ENCODE measurements at places on chromosomes 1 and 21. TPM values are rescaled to one million over a fixed set of nuclear protein-coding genes. Genes with fewer than 3 reads are reported as not detected.

DNA sequence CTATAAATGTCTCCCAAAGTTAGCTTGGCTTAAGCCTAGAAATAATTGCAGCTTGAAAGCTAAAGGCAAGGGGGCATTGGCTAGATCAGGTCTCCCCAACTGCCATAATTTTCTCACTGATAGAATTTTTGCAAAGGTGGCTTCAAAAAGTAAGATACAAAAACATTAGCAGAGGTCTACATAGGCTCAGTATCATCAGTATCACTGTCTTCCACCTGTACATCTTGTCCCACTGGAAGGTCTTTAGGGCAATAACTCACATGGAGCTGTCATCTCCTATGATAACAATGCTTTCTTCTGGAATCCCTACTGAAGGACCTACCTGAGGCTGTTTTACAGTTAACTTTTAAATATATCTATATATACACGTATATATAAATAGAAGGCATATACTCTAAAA lies 14.9 kb downstream of the OSBPL9 start:
- no peak for DNase-seq

GRCh38 chr1:56639211-56639610 lies 5.9 kb upstream of the PRKAA2 start:
- DNase-seq, result no peak

GRCh38 chr1:165403835-165404482 lies 41.0 kb downstream of the RXRG start:
- DNase-seq, result peak; percentile 63

LCE2B gene
- not detected for total RNA-seq

GRCh38 chr1:157983787-157984186 lies 9.7 kb upstream of the KIRREL1 start:
- DNase-seq, result no peak

TLCD4 gene
- 1.3 TPM for total RNA-seq

DNA sequence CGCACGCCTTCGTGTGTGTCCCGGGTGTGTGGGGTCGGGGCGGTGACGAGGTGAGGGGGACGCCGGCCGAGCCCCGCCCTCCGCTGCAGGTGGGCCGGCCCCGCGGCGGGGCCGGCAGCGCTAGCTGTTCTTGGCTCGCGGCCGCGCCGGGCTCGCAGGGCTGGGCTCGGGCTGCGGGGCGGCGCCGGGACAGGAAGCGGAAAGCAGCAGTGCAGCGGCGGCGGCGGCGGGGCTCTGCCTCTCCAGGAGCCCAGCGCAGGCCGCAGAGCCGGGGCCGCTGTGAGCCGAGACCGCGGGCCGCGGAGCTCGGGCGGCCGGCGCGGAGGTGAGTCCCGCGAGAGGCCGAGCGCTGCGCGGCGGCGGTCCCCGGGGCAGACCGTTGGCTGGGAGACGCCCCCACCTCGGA lies at the start of gene VANGL1:
TSS of gene VANGL1 (plus strand) at position 209 of the 406 bp plus-strand sequence. CDS start 9,444 bp downstream, outside the sequence.
- DNase-seq, result peak; percentile 77

GRCh38 chr1:230399321-230400006 lies 26.7 kb downstream of the PGBD5 start:
- no peak for DNase-seq

GRCh38 chr1:147834181-147834580 lies 68.4 kb upstream of the GJA8 start:
- DNase-seq, result no peak

GRCh38 chr1:16021681-16022080 lies at the start of gene CLCNKA:
CLCNKA (plus strand) TSS chr1:16022036; CDS start chr1:16022620, 584 bp downstream.
- DNase-seq, result no peak

- no peak for DNase-seq
Measured at GRCh38 chr21:32004291-32004690, 131.5 kb downstream of the HUNK start.

DNA sequence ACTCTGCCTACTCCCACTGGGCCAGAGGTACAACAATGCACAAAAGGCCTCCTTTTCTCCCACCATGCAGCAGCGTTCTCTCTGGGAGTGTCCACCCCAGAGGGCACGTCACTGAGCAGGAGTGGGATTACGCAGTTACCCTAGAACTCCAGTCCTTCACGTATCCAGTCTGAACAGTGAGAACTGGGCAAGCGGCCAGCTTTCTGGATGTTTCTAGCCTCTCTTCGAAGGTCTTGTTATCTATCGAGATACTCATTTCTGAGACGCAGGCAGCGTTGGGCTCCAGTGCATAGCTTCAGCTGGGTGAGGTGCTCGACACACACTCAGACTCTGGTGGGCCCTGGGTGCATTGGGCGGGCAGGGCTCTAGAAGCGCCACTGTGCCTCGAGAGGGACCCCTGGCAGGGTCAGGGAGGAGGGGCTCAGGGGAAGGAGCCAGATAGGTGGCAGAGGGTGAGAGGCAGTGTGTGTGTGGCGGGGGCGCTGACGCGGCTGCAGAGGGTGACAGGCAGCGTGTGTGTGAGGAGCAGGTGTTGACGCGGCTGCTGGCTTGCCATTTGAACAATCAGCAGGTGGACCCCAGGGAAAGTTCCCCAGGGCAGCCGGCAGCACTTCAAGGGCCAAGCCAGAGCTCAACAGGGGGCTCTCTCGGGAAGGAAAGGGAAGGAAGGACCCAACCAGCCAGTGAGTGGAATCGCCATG lies 27.9 kb downstream of the PRDM15 start:
- no peak for DNase-seq

KCNE2 gene
- total RNA-seq, result 0.71 TPM

GRCh38 chr21:24290151-24290833 lies 1317.0 kb downstream of the MRPL39 start:
- DNase-seq, result no peak

DNA sequence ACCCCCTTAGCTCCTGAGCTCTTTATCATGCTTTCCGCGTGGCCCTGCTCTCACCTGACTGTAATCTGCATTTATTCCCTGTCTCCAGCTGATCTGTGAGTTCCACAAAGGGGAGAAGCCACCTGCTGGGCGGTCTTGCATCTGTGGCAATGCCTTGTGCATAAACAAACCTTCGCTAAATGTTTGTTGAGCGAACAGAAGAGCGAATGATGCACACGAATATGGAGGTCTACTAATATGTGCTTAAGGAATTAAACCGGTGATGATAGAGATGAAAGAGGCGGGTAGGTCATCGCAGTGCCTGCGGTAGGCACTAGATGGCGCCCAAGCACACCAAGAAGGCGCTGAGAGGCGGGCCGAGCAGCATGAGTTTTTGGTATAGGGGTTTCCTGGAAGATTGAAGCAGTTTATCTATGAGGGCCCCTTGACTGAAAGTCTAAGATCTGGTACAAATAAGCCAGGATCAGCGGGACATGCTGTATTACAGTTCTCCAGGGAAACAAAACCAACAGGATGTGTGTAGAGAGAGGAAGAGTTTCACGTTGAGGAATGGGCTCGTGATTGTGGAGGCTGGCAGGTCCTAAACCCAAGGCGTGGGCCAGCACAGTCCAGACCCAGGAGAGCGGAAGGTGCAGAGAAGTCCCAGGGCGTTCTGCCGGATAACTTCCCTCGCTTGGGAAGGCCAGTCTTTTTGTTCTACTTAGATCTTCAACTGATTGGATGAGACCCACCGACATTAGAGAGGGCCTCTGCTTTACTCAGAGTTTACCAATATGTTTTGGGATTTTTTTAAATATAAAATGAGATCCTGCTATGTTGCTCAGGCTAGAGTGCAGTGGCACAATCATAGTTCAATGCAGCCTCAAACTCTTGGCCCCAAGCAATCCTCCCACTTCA lies 34.7 kb downstream of the TOMM20 start:
- DNase-seq, result peak; percentile 92

DNA sequence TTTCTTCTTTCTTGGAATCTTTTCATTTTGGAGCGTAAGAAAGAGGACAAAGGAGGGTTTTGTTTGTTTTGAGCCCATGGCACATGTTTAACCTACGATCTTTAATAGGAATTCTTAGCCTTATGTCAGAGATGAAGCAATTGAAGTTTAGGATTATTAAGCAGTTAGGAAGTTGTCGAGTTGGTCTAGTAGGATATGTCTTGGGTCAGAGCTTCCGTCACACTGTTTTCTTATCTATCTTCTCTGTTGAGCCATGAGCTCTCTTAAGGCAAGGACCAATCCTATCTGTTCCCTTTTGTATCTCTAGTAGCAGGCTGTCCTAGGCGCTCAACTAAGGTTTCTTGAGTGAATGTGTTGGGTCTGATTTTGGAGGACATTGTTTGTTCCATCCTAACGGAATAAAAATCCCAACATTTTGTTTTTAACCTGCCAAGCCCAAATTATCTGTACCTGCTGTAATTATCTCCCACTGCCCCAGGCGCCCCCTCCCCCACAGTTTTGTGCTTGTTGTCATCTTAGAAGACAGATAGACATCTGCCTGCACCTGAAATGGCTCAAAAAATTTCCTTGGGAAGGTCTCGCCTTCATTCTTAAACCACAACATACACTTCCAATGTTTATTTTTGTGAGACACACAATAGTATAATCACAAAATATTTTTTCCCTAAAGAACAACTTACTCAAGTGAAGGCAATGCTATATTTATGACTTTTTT lies 95.3 kb upstream of the GADD45A start:
- DNase-seq, result no peak

LRRC7 gene
- not detected for total RNA-seq

- no peak for DNase-seq
Measured at GRCh38 chr1:219533280-219533679, 79.6 kb downstream of the ZC3H11B start.

- DNase-seq, result no peak
Measured at GRCh38 chr1:76465030-76465429, 390.5 kb downstream of the ST6GALNAC3 start.

HSPB7 gene
- total RNA-seq, result not detected

PDZK1IP1 gene
- total RNA-seq, result 38.0 TPM

LAMB3 gene
- 120 TPM for total RNA-seq

TRIM58 gene
- total RNA-seq, result not detected

DNA sequence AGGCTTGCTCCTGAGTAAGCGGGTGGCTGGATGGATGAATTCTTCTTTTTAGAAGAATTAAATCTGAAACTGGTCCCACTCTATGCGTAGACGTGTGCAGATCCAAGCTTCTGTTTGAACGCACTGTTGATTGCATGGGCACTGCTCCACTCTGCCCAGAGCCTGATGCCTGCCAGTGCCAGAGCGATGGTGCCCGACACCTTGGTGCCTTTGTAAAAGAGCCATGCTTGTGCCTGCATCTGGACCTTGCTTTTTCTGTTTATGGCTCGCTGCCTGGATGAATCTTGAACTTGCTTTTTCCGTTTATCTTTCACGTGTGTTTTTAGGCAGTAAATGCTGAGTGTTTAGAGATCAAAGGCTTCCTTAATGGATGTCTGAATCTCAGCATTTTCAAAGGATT lies 15.0 kb upstream of the PWP2 start:
- DNase-seq, result no peak

SPRR2A gene
- total RNA-seq, result not detected

S100B gene
- total RNA-seq, result not detected

DNA sequence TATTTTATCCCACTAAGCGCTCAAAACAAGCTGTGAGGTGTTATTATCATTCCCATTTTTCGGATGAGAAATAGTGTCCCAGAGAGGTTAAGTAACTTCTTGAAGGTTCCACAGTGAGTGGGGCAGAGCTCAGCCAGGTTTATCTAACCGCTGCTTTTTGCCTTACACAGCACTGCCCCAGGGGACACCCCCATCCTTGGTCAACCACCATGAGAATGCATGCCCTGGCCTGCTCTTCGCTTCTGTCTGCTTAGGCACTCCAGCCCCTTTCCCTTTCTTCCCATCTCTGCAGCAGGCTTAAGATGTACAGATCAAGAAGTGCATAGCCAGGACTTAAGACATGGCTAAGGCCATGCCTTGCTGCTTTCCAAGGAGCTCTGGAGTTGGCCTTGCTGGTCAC lies 159.0 kb upstream of the CD34 start:
- DNase-seq, result no peak

GRCh38 chr1:155871390-155871789 lies 12.0 kb downstream of the SYT11 start:
- no peak for DNase-seq

GRCh38 chr21:38819719-38820159 lies 14.0 kb downstream of the ETS2 start:
- peak; percentile 67 for DNase-seq

DNA sequence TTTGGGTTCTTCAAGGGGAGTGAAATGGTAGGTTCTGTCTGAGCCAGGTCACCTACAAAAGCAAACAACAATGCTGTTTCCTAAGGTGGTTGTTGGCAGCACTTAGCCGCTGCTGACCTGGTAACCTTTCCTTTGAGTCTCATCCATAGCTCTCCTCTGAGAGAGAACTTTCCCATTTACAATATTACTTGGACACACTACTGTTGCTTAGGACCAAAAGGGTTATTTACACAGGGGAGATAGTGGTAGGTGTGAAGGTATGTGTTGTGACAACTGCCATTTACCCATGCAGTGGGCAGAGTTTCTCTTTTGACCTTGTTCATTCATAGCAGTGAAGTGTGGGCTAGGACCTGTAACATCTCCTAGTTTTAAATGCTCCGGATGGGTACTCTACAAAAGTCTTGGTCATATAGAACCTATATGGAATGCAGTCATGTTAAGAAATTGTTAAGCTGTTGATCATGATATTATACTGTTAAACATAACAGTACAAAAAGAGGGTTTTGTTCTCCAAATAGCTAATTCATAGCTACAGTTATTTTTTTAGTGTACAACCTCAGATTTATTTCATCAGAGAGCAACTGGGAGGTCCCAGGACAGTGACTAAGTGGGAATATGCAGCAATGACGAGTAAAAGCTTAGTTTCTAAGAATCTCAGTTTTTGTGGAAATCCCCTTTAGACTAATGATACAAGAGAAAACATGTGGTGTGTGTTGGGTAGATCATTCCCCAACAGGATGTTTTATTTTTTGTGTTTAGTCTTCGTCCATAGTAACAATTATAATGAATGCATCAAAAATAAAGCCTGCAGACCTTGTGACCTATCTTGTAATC lies 219.7 kb downstream of the NFIA start:
- no peak for DNase-seq

NCMAP gene
- 2.0 TPM for total RNA-seq

GRCh38 chr1:99527078-99527477 lies 118.8 kb upstream of the PALMD start:
- DNase-seq, result peak; percentile 39

GRCh38 chr1:8541961-8542521 lies 224.1 kb downstream of the SLC45A1 start:
- no peak for DNase-seq

LCE1F gene
- total RNA-seq, result not detected

- no peak for DNase-seq
Measured at GRCh38 chr21:19368944-19369343, 965.4 kb upstream of the TMPRSS15 start.

DNA sequence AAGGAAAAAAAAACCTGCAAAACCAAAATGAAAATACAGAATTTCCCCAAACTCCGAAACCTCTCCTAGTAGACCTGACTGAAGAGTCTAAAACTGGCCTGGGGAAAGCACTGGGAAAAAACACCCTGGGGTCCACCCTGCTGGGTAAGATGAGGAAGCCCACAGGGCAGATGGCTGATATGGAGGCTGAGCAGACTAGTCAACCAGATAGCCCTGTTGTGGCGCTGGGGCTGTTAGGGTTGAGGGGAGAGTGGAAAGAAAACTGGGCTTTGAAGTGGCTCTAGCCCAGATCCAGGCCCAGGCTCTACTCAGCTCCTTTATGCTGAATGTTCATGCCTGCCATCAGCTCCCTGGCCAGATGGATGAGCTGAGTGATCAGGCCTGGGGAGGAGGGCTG lies 6.8 kb upstream of the SLAMF1 start:
- DNase-seq, result no peak

Measured in HT-29 (cell line).